ENCODE measurements at places on chromosomes 12 and 14.

- DNase-seq = no peak
Measured at GRCh38 chr12:4526923-4527546, 11.7 kb upstream of the RAD51AP1 start.

DNA sequence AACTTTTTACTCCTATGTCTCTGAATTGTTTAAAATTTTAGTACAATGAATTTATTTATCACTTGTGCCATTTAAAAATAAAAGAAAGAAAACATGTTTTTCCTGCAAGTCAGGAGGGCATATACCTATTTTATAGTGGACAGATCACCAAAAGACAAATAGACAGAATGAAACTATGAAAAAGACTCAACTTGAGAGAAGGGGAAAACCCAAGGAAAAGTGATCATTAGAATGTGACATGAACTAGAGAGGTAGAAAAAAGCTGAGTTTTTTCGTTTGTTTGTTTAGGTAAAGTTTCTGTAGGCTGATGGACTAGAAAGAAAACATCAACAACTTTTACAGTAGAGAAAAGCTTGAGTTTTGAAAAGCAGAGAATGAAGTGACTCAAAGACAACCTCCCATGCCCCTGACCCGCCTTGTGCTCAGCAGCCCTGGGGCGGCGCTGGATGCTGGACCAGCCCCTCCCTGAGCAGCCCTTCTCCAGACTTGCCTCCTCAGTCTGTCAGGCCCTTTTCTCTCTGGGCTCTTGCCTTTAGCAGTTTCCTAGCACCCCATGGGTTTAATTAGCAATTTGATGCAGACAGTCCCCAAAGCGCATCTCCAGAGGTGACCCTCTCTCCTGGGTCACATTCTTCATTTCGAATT, 95.1 kb upstream of the ARID2 start:
- DNase-seq = no peak

DNA sequence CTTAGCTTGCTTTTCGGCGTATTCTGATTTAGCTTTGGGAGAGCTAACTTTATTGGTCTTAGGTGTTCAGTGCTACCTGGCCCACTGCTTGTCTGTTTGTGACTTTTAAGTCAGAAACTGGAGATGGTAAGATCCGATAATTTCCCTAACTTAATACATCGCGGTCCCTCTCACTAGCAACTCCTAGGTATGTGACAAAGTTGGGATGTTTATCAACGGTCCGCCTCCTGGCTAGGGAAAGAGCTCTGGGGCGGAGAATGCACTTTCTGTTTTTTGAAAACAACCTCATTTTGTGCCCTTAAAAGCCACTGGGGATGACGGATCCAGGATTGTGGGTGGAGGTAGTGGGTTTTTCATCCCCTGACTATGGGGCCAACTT, 1.2 kb downstream of the CDKN1B start:
- no peak for DNase-seq

GRCh38 chr12:20127413-20127812, 240.9 kb upstream of the PDE3A start:
- DNase-seq = no peak

DNA sequence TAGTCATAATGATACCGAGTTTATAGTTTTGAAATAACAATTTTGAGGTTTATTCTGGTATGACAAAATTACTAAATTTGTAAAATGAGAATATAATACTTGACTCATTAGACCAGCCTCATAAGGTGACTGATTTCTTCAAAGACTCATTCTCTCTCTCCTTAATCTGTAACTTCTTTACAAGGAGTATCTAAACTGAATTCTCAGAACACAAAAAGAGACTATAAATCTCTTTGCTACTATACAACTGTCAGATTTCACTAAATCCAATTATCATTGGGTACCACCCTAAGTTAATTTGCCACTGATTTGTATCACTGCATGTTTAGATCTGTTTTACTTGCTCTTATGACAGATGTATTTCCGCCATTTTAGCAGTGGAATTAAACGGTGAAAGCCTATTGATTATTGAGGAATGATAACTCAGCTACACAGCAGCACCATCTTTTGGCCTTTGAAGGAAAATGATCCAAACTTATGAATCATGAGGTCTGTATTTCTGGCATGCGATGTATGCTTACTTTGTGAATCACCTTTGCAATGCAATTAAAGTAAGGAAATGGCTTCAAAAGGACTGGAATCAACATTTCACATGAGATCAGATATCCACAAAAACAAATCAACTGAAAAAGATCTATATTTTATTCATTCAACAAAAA, 161.2 kb downstream of the RERGL start:
- no peak for DNase-seq

- peak; percentile 65 for DNase-seq
Measured at GRCh38 chr12:104462931-104463339, 6.2 kb downstream of the CHST11 start.

GRCh38 chr14:74593241-74593953, 18.6 kb downstream of the LTBP2 start:
- DNase-seq = no peak

All from activated naive CD4-positive, alpha-beta T cell treated with anti-CD3 and anti-CD28 coated beads for 36 hours (primary cell).